Left renal pelvis (tissue), 4 donors: ENCODE measurements at places on chromosomes 12 and 14. TPM values are rescaled to one million over a fixed set of nuclear protein-coding genes. Genes with fewer than 3 reads are reported as not detected.

KRT72 gene
- not detected for polyA plus RNA-seq

DNA sequence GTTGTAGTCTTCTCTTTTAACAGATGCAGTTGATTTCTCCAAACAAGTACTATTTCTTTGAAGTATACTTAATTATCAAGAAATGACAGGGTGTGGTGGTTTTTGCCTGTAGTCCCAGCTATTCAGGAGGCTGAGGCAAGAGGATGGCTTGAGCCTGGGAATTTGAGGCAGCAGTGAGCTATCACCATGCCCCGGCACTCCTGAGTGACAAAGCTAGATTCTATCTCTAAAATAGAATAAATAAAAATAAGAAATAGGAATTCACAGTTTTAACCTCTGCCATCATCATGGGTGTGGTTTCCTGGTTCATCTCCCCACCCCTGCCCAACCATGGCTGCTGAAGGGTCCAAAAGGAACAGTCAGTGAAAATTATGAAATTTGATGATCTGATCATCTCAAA lies 290.2 kb upstream of the FLRT2 start:
- DNase-seq: no peak

DNA sequence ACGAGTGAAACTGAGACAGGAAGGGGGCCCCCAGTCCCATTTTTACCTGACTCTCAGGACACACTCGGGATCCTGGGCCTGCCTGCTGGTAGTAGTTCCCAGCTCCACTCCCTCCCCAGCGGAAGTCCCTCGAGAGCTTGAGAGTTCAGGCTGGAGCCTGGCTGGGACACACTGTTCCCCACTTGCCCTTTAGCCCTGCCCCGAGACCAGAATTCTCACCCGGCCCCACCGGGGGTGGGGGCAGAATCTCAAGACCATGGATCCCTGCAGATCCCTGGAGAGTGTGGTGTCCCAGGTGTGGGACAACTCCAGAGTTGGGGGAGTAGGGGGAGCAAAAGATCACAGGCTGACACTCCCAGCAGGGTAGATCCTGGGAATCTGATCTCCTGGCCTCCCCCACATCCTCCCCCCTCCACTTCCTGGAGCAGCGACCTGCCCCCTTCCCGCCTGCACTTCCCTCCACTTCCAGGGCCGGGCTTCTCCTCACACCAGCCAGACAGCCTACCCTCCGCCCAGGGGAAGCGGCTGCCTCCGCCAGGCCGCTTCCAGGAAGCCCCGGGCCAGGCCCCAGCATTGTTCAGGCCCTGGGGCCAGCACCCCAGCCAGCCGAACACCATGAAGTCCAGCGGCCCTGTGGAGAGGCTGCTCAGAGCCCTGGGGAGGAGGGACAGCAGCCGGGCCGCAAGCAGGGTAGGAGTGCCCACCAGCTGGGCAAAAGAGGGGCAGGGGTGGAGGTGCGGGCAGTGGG lies at the start of gene TNS2:
Gene TNS2, plus strand, starts transcription at position 495 of the 748 bp plus-strand sequence. Its CDS starts 121 bp downstream, at position 616.
- no peak for DNase-seq

TMPRSS12 gene
- not detected for polyA plus RNA-seq

RDH16 gene
- polyA plus RNA-seq: 1.2 TPM
